Left ventricle myocardium inferior (tissue), 1 donor: ENCODE measurements at places on chromosomes 2 and 18. TPM values are rescaled to one million over a fixed set of nuclear protein-coding genes. Genes with fewer than 3 reads are reported as not detected.

TMEM200C gene
- total RNA-seq = 0.96 TPM

MOCOS gene
- total RNA-seq = 0.33 TPM

NEB gene
- 30.5 TPM for total RNA-seq

CCDC93 gene
- total RNA-seq = 22.8 TPM

NYAP2 gene
- total RNA-seq = not detected
